Aorta (tissue), 5 donors: ENCODE measurements at places on chromosomes 2 and 18. TPM values are rescaled to one million over a fixed set of nuclear protein-coding genes. Genes with fewer than 3 reads are reported as not detected.

Gene FBXO15
- not detected for polyA plus RNA-seq

Gene C2orf80
- not detected for polyA plus RNA-seq

Gene CLIP4
- 13.5 TPM for polyA plus RNA-seq

Gene PDE11A
- polyA plus RNA-seq, result 0.03 TPM

Gene GKN1
- polyA plus RNA-seq, result 2.3 TPM

Gene MRPL53
- polyA plus RNA-seq, result 55.1 TPM

Gene CFAP221
- polyA plus RNA-seq, result not detected

Gene APCDD1
- polyA plus RNA-seq, result 10.0 TPM

Gene SLC14A1
- polyA plus RNA-seq, result 11.4 TPM

Gene CENPA
- not detected for polyA plus RNA-seq

Gene MARCHF4
- not detected for polyA plus RNA-seq

Gene ICOS
- polyA plus RNA-seq, result 0.10 TPM

Gene ALPP
- not detected for polyA plus RNA-seq

Gene PRKAG3
- 0.20 TPM for polyA plus RNA-seq

Gene CRYGD
- polyA plus RNA-seq, result not detected
